ENCODE measurements at places on chromosomes 5 and 9. TPM values are rescaled to one million over a fixed set of nuclear protein-coding genes. Genes with fewer than 3 reads are reported as not detected.
A peak's percentile ranks its signal among the peaks of the same experiment; 100 is the strongest.

PPP3R2 gene
- not detected for total RNA-seq

ANKRD18B gene
- 5.5 TPM for total RNA-seq

LCN2 gene
- not detected for total RNA-seq

SPATA31E1 gene
- total RNA-seq = not detected

DOLK gene
- 22.1 TPM for total RNA-seq

DNA sequence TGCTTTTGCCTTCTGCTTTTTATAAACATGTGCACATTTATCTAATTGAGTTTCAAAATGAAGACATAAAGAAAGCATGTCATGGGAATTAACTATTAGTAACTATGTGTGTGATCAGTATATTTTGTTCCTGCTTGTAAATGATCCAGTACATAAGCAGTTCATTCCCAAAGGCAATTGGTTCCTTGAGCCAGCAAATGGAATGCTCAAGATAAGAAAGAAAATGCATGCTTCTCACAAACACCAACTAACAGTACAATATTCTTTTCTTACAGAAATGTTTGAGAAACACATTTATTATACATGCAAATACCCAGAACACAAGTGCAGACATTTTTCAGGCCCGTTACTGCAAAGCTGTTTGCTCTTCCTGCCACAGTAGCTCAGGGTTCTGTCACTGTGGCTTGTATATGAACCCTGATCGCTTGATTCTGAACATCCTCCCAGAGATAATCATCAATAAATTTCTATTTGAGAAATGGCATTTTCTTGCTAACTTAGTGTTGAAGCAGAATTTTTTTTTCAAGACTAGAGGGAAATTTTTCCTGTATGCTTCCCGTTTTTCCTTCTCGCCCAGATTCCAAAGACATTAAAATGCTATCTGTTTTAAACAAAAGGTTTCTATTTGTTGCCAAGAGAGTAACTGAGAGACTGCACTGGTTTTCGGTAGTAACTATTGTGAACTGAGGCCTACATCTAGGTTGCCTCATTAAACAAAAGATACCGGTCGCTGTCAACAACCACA is 1.9 kb downstream of the GNAQ start:
- DNase-seq = no peak
- H3K4me1 ChIP-seq = peaks cover 18% of the 10 kb centered on the region
- no peaks in the 10 kb centered on the region for H3K27me3 ChIP-seq

GRCh38 chr9:37037503-37038301 is 3.6 kb upstream of the PAX5 start:
- peaks cover 11% of the 10 kb centered on the region for H3K4me1 ChIP-seq
- no peaks in the 10 kb centered on the region for H3K36me3 ChIP-seq
- H3K27ac ChIP-seq = no peak overlapping the region
- DNase-seq = no peak
- no peak overlapping the region for H3K4me3 ChIP-seq

DNA sequence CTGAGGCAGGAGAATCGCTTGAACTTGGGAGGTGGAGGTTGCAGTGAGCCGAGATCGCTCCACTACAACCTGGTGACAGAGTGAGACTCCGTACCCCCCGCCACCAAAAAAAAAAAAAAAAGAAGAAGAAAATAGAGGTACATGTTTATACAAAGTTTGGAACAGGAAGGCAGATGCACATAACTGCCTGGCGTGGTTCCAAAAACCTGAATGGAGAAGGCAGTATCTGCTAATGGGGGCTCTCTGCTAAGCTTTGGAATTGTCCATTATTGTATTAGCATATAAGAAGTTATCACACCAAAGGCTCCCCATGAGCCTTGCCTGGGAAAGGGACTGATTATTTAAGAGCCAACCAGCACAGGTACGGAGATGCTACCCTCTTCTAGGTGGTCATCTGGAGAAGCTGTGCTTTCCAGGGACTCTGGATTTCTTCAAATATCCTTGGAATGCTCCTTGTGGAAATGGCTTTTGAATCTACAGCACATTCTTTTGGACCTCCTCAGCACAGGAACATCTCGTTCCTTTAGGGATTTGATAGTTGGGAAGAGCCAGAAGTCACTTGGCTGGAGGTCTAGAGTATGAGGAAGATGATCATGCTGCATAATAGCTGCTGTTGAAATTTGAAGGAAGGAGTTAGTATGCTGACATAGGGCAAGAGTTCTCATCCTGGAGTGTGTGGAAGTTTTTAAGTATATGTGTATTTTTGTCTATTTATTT is 42.5 kb upstream of the ABCA1 start:
- no peaks in the 10 kb centered on the region for H3K36me3 ChIP-seq
- no peaks in the 10 kb centered on the region for H3K27me3 ChIP-seq
- peaks cover 7% of the 10 kb centered on the region for H3K4me1 ChIP-seq
- H3K4me3 ChIP-seq = no peak overlapping the region
- DNase-seq = peak; percentile 36

DNA sequence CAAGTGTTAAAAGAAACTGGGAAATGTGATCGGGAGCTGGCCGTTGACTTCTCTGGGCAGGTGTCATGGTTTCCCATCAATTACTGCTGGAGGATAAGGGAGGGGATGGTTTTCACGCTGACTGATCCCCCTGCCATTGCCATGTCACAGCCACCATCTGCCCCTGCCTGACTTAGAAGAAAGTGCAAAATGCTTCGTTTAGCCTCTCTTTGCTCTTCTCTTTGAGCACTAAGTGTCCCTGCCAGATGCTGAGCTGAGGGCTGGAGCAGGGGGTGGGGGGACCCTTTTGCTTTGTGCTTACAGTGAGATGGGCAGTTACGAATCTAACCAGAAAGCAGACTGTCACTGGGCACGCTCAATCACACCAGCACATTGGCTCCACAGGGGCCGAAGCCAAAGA is 138.4 kb upstream of the ALDH1B1 start:
- no peaks in the 10 kb centered on the region for H3K36me3 ChIP-seq
- peaks cover 3% of the 10 kb centered on the region for H3K4me1 ChIP-seq
- H3K4me3 ChIP-seq = no peak overlapping the region
- peaks cover 9% of the 10 kb centered on the region for H3K27me3 ChIP-seq
- no peak overlapping the region for H3K27ac ChIP-seq
- no peak for DNase-seq

DNA sequence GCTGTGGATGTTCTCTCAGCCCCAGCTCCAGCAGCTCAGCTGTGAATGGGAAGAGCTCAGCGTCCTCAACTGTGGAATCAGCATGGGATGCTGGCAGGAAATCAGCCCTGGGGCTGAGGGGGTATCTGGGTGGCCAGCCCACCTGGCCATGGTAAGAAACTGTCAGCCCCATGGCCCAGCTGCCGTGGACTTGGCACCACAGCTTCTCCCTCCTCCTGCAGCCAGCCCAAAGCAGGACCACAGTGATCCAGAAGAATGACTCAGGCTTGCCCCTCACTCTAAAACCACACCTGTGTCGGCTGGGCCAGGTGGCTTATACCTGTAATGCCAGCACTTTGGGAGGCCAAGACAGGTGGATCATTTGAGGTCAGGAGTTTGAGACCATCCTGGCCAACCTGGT is 48.0 kb downstream of the SAR1B start:
- no peaks in the 10 kb centered on the region for H3K27me3 ChIP-seq
- H3K27ac ChIP-seq = no peak overlapping the region
- DNase-seq = no peak
- no peaks in the 10 kb centered on the region for H3K4me1 ChIP-seq
- H3K36me3 ChIP-seq = no peaks in the 10 kb centered on the region

DNA sequence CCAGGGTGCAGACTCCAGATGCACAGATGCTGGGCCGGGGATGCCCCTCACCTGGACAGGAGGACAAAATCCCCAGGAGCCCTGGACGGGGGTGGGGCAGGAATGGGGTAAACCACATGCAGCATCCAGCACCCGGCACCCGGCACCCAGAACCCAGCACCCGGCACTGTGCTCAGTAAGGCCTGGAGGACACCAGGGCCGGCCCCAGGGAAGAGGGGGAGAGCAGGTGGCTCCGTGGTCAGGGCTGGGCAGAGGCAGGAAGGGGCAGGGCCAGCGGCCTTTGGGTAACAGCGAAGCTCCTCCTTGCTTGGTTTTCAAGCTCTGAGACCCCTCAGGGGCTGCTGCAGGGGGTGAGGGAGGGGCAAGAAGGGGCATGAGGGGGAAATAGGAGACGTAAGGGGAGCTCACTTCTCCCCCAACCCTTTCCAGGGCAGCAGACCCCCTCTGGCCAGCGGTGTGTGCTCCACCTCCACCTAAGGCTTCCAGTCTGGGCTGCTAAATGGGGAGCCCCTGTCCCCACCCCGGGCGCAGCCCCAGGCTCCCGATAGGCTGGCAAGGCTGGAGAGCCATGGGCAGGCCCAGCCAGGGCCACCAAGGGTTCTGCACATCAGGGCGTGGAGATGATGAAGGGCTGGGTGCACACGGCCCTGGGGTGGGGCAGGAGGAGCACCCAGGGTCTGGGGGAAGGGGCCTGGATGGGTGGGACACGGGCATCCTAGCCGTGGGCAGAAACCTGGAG is 17.8 kb upstream of the SLC6A19 start:
- no peak for DNase-seq
- H3K27me3 ChIP-seq = no peaks in the 10 kb centered on the region
- H3K4me1 ChIP-seq = no peaks in the 10 kb centered on the region
- H3K36me3 ChIP-seq = no peaks in the 10 kb centered on the region
- H3K4me3 ChIP-seq = no peak overlapping the region
- no peak overlapping the region for H3K27ac ChIP-seq

DNA sequence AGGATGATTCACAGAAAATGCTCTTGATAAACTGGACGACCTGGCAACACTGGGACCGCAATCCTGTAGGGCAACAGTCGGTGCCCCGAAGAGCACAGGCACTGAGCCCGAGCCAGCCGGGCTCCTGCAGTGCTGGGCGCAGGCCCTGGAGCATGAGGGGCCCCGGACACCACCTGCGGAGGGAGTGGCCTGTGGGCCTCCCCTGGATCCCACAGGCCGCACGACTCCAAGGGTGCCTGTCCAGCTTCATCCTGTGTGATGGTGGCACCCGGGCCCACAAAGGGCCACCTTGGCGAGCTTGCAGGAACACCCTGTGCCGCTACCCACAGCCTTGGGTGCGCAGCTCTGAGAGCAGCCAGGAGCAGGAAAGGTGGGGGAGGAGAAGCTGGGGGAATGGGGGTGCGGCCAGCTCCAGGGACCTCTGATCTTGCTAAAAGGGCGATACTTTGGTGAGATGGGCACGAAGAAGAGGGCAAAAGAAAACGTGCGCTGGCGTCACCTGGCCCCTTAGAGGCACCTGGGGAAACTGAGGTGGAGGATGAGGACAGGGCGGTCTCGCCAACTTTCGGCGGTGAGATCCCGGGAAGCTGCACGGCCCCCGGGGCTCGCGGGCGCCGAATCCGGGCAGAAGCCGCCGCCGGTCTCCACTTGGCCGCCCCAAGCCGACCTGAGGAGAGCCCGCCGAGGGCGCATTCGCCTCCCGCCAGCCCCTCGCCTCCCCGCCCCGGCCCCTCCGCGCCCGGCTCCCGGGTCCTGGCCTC is 722 bp downstream of the TBC1D9B start:
- no peak for DNase-seq
- no peaks in the 10 kb centered on the region for H3K4me1 ChIP-seq
- no peak overlapping the region for H3K27ac ChIP-seq
- peak overlapping the region; percentile 80 for H3K4me3 ChIP-seq
- peaks cover 9% of the 10 kb centered on the region for H3K36me3 ChIP-seq

GRCh38 chr5:171427318-171428167 is 8.1 kb downstream of the FGF18 start:
- no peak overlapping the region for H3K27ac ChIP-seq
- no peaks in the 10 kb centered on the region for H3K4me1 ChIP-seq
- H3K27me3 ChIP-seq = no peaks in the 10 kb centered on the region
- no peak for DNase-seq
- no peaks in the 10 kb centered on the region for H3K36me3 ChIP-seq
- no peak overlapping the region for H3K4me3 ChIP-seq

- no peak for DNase-seq
- no peaks in the 10 kb centered on the region for H3K27me3 ChIP-seq
- no peak overlapping the region for H3K27ac ChIP-seq
- H3K36me3 ChIP-seq = no peaks in the 10 kb centered on the region
Measured at GRCh38 chr9:95246547-95246946, 71.0 kb downstream of the FANCC start.

- no peak overlapping the region for H3K4me3 ChIP-seq
- H3K27me3 ChIP-seq = no peaks in the 10 kb centered on the region
- DNase-seq = no peak
- H3K4me1 ChIP-seq = peaks cover 20% of the 10 kb centered on the region
- H3K27ac ChIP-seq = peak overlapping the region; percentile 96
Measured at GRCh38 chr5:57736716-57737115, 254.1 kb upstream of the ACTBL2 start.
